CD4-positive, alpha-beta T cell treated with Interleukin-1 beta for 1 hour (primary cell): ENCODE measurements at places on chromosomes 6 and 20.

GRCh38 chr6:16217156-16217721 is 21.1 kb upstream of the GMPR start:
- DNase-seq, result no peak

GRCh38 chr6:29953686-29954085 is 11.4 kb downstream of the HLA-A start:
- DNase-seq, result no peak

GRCh38 chr6:156391977-156392376 is 385.2 kb upstream of the ARID1B start:
- no peak for DNase-seq

- DNase-seq, result no peak
These were observed 73.2 kb downstream of the PSMG4 start for GRCh38 chr6:3331971-3332370.

DNA sequence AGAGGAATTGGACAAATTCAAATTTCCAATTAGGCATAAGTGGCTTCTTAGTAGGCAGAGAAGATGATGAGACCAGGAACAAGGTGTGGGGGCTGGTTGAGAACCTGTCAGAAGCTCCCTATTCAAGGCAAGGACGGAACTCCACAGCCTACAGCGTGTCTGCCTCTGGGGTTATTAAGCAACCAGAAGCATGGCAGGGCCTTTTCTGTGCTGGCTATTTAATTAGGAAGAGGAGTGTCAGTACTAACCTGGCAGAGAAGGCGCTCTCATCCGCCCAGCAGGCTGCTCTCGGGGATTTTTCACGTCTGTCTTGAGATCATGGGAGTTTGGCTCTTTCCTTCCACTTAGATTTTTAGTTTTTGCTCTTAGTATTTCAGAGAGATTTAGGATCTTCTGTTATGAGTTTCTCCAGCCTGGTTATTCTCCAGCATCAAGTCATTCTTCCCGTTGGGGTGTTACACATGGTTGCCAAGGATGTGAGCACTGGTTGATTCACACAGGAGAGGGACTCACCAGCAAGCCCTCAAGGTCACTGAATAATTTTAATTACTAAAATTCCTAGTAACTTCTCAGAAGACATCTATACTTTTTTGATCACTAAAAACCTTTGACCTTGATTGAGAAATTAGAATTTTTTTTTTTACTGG is 23.9 kb downstream of the ADTRP start:
- no peak for DNase-seq

DNA sequence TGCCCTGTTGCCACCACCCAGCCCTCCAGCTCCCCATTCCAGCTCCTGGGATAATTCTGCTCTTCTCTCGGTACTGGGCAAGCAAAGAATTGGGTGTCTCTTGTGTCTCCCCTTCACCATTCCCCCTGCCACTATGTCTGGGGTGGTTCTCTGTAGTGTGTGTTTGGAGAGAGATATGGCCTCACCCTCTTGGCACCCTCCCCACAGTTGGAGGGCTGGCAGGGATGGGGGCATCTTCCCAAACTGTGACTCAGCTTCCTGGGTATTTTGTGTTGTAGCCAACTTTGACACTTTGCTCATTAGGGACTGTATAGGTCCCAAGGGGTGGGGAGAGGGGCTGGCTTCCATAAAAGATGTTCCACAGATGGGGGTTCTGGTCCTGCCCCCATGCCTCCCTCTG is 1.7 kb downstream of the TNXB start:
- no peak for DNase-seq
